ENCODE measurements at places on chromosomes 6 and 20.

DNA sequence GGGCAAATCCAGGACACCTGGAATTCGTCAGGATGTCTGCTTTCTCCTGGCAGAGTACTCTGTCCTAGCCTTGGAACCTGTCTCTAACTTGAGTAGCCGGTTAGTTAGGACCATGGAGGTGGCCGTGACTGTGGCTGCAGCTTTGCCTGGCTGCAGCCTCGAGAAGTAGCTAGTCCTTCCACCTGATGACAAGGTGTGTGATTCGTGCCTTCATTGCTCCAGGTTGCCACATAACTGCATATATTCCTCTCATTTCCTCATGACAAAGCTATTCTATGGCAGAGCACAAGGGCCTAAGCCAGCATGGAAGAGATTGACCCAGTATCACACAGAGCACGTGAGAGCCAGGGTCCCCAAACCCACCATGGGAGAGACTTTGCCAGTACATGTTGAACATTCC, 39.8 kb upstream of the KIF25 start:
- no peak for DNase-seq

- DNase-seq = no peak
Observed at GRCh38 chr6:66396549-66396948, 689.5 kb upstream of the EYS start.

- DNase-seq = no peak
Observed at GRCh38 chr20:51641866-51642265, 99.3 kb upstream of the NFATC2 start.

- no peak for DNase-seq
Observed at GRCh38 chr20:17741220-17741619, 41.5 kb downstream of the BANF2 start.

- DNase-seq = no peak
Observed at GRCh38 chr6:31214516-31214915, 44.0 kb upstream of the POU5F1 start.

DNA sequence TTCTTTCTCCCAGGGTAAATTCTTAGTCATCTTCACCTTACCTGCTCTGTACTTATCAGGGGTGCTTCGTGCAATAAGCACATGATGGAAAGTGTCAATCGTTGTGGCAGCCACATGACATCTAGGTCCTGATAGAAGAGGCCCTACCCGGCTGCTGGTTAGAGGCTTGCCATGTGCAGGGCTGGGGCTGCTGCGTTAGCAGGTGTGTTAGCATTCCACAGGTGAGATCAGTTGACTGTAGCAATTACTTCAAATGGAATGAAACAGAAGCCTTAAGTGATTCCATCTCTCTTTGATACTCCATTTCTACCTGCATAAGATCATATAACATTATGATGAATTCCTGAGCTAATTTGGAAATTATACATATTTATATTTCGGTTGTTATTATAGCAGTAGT, 127.0 kb downstream of the UST start:
- DNase-seq = no peak

DNA sequence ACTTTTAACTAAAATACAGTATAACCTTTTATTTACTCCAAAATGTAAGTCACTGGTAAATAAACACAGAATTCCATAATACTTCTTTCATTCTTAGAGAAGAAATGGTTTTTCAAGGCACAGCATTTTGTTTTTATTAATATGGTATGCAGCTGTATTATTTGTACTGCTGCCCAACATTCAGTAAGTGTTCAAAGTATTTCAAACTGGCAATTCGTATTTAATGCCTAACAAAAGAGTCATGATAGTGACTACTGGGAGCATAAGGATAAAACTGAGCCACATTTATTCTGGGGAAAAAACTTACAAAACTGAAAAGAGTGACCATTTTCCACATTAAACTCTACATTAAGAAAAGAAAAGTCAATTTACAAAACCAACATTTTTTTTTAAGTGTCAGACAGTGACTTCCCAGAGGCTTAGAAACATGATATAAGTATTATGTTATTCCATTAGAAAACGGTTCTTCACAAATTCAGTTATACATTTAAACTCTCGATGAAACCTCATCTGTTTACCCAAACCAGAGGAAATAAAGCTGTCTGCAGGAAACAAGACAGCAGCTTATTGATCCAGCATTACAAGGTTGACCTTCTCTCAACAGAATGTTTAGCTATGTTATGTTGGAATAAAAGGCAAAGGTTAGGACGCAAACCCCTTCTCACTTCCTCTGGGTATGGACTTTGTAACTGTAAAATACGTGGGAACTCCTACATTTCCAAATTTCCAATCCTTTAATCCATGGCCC, 24.3 kb downstream of the EPB41L2 start:
- DNase-seq = no peak

DNA sequence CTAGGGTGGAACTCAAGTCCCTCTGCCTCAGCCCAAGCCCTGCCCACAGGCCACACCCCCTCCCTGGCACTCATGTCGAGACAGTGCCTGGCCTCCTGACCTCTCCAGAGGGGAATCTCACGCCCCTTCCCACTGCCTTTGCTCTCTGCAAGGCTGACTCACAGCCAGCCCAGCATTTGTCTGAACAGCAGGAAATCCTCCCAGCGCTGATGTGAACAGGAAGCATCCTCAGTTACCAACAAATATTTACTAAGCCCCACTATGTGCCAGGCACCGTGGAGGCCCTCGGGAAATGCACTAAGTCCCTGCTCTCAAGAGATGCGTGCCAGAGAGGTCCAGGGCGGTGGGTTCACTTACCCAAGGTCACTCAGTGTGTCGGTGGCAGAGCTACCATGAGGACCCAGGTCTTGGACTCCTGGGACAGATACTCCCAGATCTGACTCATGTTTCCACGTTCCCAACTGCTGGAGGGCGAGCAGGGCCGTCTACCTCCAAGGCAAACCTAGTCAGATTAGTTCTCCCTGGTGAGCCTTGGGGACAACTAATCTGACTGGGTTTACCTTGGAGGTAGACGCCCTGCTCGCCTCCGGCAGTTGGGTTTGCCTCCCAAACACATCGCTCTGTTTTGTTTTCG, 7.8 kb downstream of the ADA start:
- no peak for DNase-seq

DNA sequence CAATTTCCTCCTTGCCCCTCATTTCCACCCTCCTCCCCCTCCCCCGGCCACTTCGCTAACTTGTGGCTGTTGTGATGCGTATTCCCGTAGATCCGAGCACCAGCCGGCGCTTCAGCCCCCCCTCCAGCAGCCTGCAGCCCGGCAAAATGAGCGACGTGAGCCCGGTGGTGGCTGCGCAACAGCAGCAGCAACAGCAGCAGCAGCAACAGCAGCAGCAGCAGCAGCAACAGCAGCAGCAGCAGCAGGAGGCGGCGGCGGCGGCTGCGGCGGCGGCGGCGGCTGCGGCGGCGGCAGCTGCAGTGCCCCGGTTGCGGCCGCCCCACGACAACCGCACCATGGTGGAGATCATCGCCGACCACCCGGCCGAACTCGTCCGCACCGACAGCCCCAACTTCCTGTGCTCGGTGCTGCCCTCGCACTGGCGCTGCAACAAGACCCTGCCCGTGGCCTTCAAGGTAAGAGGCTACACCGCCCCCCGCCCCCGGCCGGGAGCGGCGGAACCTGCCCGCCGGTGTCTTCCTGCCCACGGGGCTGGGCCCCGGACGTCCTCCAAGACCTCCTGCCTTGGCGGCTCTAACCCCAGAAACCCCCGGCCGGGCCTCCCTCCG, 44.9 kb upstream of the SUPT3H start:
- peak; percentile 63 for DNase-seq

All from activated CD4-positive, CD25-positive, alpha-beta regulatory T cell treated with anti-CD3 and anti-CD28 coated beads, Interleukin-2, amount 50 U/mL, for 72 hours (primary cell).